H7 (cell line): ENCODE measurements at places on chromosomes 4 and X. TPM values are rescaled to one million over a fixed set of nuclear protein-coding genes. Genes with fewer than 3 reads are reported as not detected.

ANOS1 gene
- total RNA-seq = 69.3 and 70.8 TPM in 2 replicates

- no peak for DNase-seq
Measured at GRCh38 chr4:26780539-26780938, 80.1 kb upstream of the STIM2 start.

DNA sequence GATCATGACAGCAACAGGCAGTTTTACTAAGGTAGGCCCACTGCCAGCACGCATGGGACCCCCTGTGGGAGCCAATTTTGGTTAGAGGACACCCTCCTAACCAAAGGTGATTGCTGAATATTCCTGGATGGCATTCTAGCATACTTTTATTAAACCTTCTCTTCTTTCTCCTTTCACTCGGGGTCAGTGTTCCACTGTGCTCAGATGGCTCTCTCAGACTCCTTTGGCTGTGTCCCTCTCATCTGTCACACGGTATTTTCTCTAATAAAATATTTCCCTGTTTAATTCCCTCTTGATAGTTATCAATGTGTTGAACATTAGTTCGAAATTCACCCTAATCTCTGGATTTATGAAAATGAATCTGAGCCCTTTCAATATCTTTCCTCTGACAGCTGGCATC lies 1315.3 kb downstream of the FSTL5 start:
- no peak for DNase-seq

AFM gene
- not detected in 2 replicates for total RNA-seq

GRCh38 chr4:146852360-146852759 lies 93.3 kb downstream of the TTC29 start:
- no peak for DNase-seq

DNA sequence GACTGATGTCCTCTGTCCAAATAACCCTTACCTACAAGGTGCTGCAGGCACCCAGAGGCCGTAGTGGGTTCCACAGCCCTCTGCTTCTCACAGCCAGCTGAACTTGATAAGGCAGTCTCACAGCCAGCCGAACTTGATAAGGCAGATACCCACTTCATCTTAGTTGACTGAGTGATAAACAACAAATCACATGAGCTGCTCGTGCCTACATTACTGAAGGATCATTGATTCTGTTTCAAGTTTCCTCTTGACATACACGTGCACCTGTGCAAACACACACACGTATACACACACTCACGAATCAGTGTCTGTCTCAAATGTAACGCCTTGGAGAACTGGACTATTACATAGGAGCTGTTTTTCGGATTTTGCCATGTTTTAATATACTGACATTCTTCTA lies 276.3 kb downstream of the DCTD start:
- no peak for DNase-seq

DNA sequence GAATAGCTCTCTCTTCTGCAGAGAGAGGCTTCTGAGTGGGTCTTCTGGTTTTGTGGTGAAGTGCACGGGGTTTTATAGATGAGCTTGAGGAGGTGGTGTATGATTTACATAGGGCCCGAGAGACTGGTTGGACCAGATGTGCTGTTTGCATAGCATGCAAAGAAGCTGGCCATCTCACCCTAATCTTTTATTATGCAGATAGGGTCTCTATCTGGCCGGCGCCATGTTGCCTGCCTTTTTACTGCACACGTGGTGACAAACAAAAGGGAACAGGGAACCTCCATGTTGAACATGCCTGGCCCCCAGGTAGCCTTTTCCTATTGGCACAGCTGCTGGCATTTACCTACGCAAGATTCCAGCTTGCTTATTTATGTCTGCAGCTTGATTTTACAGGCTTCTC lies 473.3 kb upstream of the FAM47C start:
- no peak for DNase-seq

DNA sequence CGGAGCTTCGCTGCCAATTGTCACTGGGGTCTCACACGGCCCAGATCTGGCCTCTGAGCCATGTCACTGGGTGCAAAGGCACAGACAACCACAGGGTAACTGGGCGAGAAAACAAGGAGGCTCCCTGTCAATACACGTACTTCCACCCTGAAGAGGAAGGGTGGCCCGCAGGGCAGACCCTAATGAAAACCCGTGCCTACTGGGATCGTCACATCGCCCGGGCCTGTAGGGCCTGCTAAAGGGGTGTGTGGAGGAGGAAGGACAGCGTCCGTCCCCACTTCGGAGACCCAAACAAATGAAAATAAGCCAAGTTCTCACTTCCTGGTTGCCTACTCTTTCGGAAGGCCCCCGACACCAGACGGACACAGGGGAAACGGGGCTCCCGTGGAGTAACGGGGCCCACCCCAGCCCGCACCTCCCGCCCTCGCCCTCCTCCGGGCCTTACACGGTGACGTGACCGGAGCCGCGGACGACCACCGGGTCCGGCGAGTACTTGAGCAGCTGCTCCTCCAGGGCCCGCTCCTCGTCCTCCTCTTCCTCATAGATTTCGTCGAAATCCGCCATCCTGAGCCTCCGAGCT lies 578 bp downstream of the CHIC2 start:
- no peak for DNase-seq

DNA sequence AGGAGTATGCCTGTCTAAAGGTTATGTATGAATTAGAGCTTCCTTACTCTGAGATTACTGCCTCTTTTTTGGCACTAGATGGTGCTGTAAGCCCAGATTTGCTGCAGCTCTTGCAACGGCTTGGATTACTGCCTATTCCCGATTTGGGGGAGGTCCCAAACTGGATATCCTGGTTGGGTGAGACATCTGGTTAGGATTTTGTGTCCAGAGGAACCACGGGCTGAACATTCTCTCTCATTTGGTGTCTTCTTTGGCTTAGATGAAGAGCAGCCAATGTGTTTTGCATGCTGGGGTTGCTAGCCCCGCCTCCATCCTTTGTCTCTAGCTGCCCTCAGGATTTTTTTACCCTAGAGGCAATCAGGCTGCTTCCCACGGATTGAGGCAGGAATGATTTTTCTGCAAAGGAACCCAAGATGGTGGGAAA lies 31.9 kb downstream of the F8A1 start:
- DNase-seq = peak; percentile 63

GRCh38 chrX:121120690-121121605 lies 73.5 kb downstream of the GLUD2 start:
- no peak for DNase-seq

GRCh38 chr4:37634180-37634579 lies 52.0 kb downstream of the RELL1 start:
- no peak for DNase-seq

DSPP gene
- total RNA-seq = not detected in 2 replicates

FGA gene
- not detected in 2 replicates for total RNA-seq

CXCL11 gene
- total RNA-seq = not detected in 2 replicates

ARR3 gene
- total RNA-seq = not detected in 2 replicates

DNA sequence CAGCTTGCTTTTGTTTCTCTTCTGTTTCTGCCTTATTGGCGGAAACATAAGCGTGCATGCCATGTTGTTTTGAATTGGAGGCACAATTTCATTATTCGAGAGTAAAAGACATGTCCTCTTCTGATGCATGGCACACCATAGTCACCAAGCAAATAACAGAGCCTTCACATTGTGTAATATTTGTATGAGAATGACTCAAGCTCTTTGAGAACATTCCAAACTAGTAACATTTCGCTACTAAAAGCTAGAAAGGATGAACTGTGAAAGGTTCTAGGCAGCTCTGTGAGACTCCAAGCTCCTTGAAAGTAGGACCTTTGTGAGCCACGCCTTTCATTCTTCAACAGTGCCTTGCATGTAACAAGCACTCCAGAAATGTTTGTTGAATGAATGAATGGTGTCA lies 9.2 kb upstream of the ANXA3 start:
- no peak for DNase-seq
